ENCODE measurements at places on chromosomes 5 and 9. TPM values are rescaled to one million over a fixed set of nuclear protein-coding genes. Genes with fewer than 3 reads are reported as not detected.

- H3K27ac ChIP-seq, result no peak overlapping the region
- no peaks in the 10 kb centered on the region for H3K27me3 ChIP-seq
- no peaks in the 10 kb centered on the region for H3K36me3 ChIP-seq
- no peak overlapping the region for H3K4me3 ChIP-seq
Measured at GRCh38 chr9:26801772-26802171, 90.8 kb downstream of the CAAP1 start.

DNA sequence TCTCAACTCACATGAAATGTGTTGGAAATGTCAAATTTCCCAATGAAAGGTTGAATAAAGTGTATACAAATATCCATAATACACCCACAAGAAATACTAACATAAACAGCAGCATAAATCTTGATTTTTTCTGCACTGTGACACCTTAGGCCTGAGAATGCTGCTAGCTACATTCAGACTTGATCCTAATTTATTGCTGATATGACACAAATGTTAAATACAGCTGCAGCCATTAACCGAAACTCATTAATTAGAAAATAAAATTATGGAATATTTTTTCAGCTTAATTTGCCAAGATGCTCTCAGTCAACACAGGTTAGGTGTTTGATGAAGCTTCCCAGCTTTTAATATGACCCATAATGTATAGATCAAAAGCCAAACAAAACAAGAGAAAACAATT, 914.3 kb upstream of the C9orf72 start:
- no peaks in the 10 kb centered on the region for H3K36me3 ChIP-seq
- no peaks in the 10 kb centered on the region for H3K4me1 ChIP-seq
- H3K4me3 ChIP-seq, result no peak overlapping the region
- no peak for DNase-seq

GRCh38 chr5:125200866-125201373, 454.5 kb upstream of the ZNF608 start:
- H3K27me3 ChIP-seq, result no peaks in the 10 kb centered on the region
- peaks cover 67% of the 10 kb centered on the region for H3K4me1 ChIP-seq
- no peak for DNase-seq
- no peaks in the 10 kb centered on the region for H3K36me3 ChIP-seq
- H3K4me3 ChIP-seq, result peak overlapping the region; percentile 62

DNA sequence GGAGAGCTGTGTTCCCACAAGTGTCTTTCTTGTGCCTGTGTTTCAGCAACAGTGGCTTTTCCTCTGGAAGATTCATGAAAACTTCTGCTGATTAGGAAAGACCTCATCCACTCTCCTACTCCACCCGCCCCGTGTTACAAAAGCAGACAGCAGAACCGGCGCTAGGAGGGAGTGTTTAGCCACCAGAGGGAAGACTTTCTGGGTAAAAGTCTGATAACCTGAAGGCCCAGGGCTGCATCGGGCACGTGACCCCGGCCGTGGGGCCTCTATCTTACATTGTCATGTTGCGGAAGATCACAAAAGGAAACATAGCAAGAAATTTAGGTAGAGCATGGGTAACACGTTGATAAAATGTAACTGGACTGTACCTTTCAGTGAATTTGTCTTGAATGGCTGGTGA, 32.0 kb upstream of the DMRT2 start:
- H3K36me3 ChIP-seq, result no peaks in the 10 kb centered on the region
- H3K4me1 ChIP-seq, result peaks cover 4% of the 10 kb centered on the region
- no peak overlapping the region for H3K4me3 ChIP-seq
- no peak for DNase-seq
- H3K27me3 ChIP-seq, result peaks cover 52% of the 10 kb centered on the region

Gene FBXW11
- 62.1 TPM for total RNA-seq
